Tracheal epithelial cell (primary cell): ENCODE measurements at places on chromosomes 6 and 20. TPM values are rescaled to one million over a fixed set of nuclear protein-coding genes. Genes with fewer than 3 reads are reported as not detected.

Gene CAGE1
- not detected in 2 replicates for total RNA-seq

Gene MGME1
- 5.1 and 15.6 TPM in 2 replicates for total RNA-seq

Gene TRERF1
- 0.96 and 3.8 TPM in 2 replicates for total RNA-seq

Gene ZNF512B
- total RNA-seq: 7.2 and 7.9 TPM in 2 replicates

Gene PHIP
- total RNA-seq: 11.3 and 17.5 TPM in 2 replicates

Gene CALHM5
- under 0.01 TPM in 1 of 2 replicates, not detected in the other for total RNA-seq

Gene BCAS1
- total RNA-seq: not detected in 2 replicates

Gene ITPA
- 35.2 and 40.1 TPM in 2 replicates for total RNA-seq

Gene CNKSR3
- 2.8 and 5.3 TPM in 2 replicates for total RNA-seq

Gene BMP2
- total RNA-seq: 12.6 and 25.5 TPM in 2 replicates

Gene SULF2
- total RNA-seq: 77.6 and 210 TPM in 2 replicates

Gene MICA
- total RNA-seq: 28.7 and 56.9 TPM in 2 replicates

Gene TP53TG5
- under 0.01 and 0.21 TPM in 2 replicates for total RNA-seq

Gene DYNLT2
- 0.72 and 1.3 TPM in 2 replicates for total RNA-seq

Gene TMEM151B
- total RNA-seq: not detected in 2 replicates

Gene SAMD10
- total RNA-seq: 2.1 and 4.3 TPM in 2 replicates

Gene SLC39A7
- total RNA-seq: 43.1 and 60.0 TPM in 2 replicates

Gene TCF15
- total RNA-seq: not detected in 2 replicates

Gene SOX18
- total RNA-seq: 0.43 TPM in 1 of 2 replicates, not detected in the other

Gene MLIP
- under 0.01 TPM in 1 of 2 replicates, not detected in the other for total RNA-seq

Gene MRPL14
- total RNA-seq: 64.8 and 92.1 TPM in 2 replicates

Gene LPIN3
- 6.2 and 11.8 TPM in 2 replicates for total RNA-seq

Gene MPIG6B
- not detected in 2 replicates for total RNA-seq

Gene TFAP2A
- 7.7 and 11.9 TPM in 2 replicates for total RNA-seq

Gene ADTRP
- 6.5 and 12.8 TPM in 2 replicates for total RNA-seq

Gene PRL
- total RNA-seq: not detected in 2 replicates

Gene CLDN20
- total RNA-seq: not detected in 2 replicates

Gene LRRN4
- under 0.01 and 16.6 TPM in 2 replicates for total RNA-seq

Gene CYB5R4
- total RNA-seq: 3.6 and 13.0 TPM in 2 replicates

Gene SLC32A1
- total RNA-seq: not detected in 2 replicates

Gene RRAGD
- 5.5 and 15.4 TPM in 2 replicates for total RNA-seq

Gene SEMG1
- total RNA-seq: not detected in 2 replicates

Gene BTN3A1
- total RNA-seq: 4.7 and 17.1 TPM in 2 replicates

Gene HSPA1B
- total RNA-seq: 268 TPM in 2 replicates

Gene PLTP
- total RNA-seq: 52.9 and 81.9 TPM in 2 replicates

Gene GRM1
- not detected in 2 replicates for total RNA-seq

Gene SPATA25
- total RNA-seq: 0.72 and 1.9 TPM in 2 replicates

Gene C20orf202
- total RNA-seq: not detected in 2 replicates

Gene CLIC5
- 0.72 TPM in 1 of 2 replicates, not detected in the other for total RNA-seq

Gene RHAG
- not detected in 2 replicates for total RNA-seq

Gene DLL1
- total RNA-seq: 1.7 and 1.9 TPM in 2 replicates

Gene ERVFRD-1
- not detected in 2 replicates for total RNA-seq
